ENCODE measurements at places on chromosomes 6 and 20.
A peak's percentile ranks its signal among the peaks of the same experiment; 100 is the strongest.

GRCh38 chr20:61960836-61961235 is 104.8 kb downstream of the TAF4 start:
- DNase-seq, result no peak

DNA sequence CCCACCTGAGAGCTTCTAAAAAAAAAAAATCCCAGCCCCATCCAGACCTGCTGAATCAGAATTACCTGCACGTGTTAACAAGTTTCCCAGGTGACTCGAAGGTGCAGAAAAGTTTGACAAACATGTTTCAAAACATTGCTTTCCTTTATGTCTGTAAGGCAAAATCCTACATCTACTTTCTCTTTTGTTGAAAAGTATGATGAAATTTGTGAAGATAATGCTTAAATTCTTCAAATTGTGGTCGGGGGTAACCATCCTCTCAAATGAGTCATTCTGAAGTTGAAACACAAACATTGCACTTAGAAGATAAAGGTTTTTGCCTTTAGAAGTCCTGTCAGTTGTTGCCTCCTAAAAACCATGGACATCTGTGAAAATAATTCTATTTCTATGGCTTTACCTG is 429.7 kb downstream of the EPHA7 start:
- DNase-seq, result no peak

DNA sequence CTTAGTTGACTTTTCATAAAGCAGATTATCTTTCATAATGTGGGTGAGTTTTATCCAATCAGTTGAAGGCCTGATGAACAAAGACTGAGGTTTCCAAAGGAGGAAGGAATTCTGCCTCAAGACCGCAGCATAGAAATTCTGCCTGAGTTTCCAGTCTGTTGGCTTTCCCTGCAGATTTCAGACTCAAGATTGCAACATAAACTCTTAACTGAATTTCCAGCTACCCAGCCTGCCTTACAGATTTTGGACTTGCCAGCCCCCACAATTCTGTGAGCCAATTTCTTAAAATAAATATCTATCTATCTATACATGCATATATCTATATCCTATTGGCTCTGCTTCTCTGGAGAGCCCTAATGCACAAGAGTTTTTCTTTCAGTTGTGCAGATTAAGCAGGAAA is 57.3 kb upstream of the SMLR1 start:
- DNase-seq, result no peak

DNA sequence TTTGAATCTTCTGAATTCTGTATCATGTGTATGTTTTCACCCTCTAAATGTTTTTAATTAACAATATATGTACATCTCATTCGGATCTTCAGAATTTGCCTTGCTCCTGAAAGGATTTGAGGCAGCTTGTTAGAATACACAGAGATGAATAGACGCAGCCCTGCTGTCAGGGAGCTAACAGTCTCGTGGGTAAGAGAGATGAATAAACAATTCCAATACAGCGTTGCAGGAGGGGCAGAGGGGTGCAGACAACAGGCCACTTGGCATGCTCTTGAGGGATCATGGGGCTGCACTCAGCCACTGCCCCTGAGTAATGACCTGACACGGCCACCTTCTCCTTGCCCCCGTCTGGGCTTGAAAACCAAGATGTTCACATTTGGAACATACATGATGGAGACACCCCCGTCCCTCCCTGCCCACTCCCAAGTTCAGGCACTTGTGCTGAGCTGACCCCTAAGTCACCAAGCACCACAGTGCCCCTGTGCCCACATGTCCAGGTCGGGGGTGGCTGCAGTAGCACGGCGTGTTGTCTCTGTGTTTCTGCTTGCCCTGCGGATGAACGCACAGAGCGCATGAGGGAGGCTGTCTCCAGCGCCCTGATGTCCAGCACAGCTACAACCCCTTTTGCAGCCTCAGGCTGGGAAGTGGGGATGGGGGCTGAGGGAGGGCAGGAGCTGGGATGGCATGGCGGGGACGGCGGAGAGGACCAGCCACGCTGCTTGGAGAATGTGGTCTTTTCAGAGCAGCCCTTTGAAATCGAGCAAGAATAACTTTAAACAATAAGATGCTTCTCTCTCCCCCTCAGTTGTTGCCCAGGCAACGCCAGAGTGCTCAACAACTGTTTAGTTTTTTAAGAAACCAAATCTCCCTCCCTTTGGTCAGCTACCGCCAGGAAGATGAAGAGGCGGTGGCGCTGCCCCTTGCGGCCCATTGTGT is 33.0 kb upstream of the CDH22 start:
- DNase-seq, result no peak

DNA sequence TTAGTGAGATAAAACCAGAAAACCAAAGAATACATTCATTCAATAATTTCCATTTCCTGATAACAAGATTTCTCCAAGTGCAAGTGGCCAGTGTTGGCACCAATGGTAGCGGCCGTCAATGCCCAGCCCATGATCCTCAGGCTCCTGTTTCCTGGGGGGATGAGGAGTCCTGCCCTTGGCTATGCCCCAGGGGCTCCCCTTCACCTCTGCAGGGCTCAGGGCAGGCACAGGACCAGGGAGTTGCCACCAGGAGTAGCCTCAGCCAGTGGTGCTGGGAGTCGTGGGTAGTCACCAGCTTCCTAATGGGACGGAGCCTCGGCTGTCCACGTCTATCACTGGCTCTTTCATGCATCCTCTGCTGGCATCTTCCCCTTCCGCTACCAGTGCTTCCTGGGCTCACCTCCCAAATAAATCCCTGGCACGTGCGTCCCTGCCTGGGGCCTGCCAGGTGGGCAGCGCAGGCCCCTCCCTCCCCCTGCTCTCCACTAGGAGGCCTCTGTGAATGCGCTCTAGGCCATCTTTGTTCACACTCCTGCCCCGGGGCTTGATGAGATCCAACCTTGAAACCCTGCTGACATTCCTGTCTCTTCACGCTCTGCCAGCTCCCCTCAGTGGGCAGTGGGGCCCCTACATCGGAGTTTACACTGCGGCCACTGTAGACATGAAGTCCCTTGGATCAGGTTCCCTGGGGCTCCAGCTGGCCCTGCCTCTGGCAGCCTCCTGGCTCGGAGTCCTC is 215.7 kb downstream of the SYNDIG1 start:
- no peak for DNase-seq

- peak; percentile 62 for DNase-seq
Observed at GRCh38 chr6:20906945-20907344, 372.7 kb downstream of the CDKAL1 start.

DNA sequence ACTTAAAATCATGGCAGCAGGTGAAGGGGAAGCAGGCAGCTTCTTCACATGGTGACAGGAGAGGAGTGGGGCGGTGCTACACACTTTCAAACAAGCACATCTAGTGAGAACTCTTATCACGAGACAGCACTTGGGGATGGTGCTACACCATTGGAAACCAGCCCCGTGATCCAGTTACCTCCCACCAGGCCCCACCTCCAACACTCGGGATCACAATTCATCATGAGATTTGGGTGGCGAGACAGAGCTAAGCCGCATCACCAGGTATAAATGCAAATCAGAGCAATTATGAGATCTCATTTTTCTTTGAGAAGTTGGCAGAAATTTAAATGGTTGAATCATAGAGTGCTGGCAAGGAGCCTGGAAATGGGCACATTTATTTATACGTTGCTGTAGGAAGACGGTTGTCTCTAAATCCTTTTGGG is 31.4 kb downstream of the IGF2R start:
- DNase-seq, result peak; percentile 39

Measured in NCI-H226 (cell line).